ENCODE measurements at places on chromosomes 1 and 21.

DNA sequence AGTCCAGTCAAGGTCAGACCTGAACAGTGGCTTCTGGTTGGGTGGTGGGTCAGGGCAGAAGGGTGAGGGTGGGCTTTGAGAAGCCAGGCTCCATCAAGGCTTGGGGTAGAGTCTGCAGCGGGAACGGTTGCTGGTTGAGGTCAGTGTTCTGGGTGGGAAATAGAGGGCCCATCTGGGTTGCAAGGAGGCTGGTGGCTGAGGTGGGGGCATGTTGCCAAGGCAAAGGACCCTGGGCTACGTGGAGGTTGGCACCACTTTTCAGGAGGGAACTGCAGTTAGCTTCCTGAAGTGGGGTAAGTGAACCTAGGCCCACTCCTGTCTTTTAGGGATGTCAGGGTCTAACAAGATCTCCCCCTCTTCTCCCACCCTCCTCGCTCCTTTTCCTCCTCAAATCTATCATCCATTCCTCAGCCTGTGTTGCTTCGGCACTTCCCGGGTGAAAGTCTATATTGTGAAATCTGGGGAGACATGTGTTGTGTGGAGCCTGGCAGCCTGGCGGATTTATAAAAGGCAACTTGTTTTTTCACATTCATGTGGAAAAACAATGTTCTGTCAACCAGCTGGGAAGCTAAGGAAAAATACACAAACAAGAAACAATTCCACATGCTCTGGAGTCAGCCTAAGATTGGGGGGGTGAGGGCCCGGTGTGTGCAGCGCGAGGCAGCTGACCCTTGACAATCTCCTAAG lies 1.5 kb downstream of the IL22RA1 start:
- DNase-seq: no peak

GRCh38 chr1:153490272-153491051 lies 30.0 kb upstream of the S100A7 start:
- peak; percentile 91 for DNase-seq

GRCh38 chr1:217389895-217390294 lies 241.0 kb downstream of the GPATCH2 start:
- DNase-seq: no peak

GRCh38 chr1:232589812-232590743 lies 39.9 kb downstream of the SIPA1L2 start:
- DNase-seq: no peak

DNA sequence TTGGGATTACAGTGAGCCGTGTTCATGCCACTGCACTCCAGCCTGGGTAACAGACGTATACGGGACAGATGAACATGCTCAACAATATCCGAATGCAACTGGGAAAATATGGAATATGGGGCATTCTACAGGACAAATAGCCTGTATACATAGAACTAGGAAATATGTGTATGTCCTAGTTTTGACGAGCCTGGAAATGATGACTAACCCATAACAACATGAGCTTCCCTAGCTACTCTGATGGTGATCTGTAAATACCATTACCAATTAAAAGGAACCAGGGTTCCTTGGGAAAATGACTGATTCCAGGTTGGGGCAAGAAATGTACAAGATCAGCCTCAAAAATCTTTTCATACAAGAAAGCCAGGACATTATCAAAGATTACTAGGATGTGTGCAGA lies 42.8 kb upstream of the ARTN start:
- DNase-seq: no peak

- no peak for DNase-seq
Observed at GRCh38 chr1:211619033-211619996, 40.4 kb upstream of the SLC30A1 start.

GRCh38 chr1:162849711-162850110 lies 11.3 kb downstream of the CCDC190 start:
- DNase-seq: no peak

DNA sequence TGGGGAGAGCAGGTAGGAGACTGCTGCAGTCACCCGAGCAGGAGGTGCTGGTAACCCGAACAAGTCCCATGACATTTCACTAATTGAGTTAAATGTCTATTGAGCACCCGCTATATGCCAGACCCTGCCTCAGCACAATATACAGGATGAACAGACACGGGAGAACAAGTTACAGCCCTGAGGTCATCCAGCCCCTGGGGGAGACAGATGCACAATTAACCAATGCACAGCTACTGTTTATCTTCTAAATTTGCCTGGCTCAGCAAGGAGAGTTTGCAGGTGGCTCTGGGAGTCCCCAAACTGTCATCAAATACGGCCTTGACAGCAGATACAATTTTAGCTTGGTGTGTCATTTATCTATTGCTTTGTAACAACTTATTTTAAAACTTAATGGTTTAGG lies 18.1 kb downstream of the CITED4 start:
- DNase-seq: no peak

- peak; percentile 67 for DNase-seq
Observed at GRCh38 chr1:204647114-204647804, 38.3 kb downstream of the LRRN2 start.

DNA sequence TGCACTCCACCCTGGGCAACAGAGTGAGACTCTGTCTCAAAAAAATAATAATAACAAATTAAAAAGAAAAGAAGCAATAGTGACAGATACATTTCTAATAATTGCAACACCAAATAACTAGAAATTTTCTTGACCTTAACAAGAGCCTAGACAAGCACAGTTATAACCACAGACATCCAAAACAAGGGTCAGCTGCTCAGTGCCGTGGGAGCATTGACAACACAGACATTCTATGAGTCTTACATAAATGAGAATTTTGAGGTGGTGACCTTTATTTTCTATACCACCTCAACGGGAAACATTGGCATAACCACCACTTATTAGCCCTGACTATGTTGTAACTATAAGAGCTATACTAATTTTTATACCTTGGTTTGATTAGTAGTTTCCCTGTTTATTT lies 156.1 kb downstream of the NR5A2 start:
- peak; percentile 16 for DNase-seq

GRCh38 chr1:12618661-12618964 lies 603 bp upstream of the DHRS3 start:
- DNase-seq: no peak

DNA sequence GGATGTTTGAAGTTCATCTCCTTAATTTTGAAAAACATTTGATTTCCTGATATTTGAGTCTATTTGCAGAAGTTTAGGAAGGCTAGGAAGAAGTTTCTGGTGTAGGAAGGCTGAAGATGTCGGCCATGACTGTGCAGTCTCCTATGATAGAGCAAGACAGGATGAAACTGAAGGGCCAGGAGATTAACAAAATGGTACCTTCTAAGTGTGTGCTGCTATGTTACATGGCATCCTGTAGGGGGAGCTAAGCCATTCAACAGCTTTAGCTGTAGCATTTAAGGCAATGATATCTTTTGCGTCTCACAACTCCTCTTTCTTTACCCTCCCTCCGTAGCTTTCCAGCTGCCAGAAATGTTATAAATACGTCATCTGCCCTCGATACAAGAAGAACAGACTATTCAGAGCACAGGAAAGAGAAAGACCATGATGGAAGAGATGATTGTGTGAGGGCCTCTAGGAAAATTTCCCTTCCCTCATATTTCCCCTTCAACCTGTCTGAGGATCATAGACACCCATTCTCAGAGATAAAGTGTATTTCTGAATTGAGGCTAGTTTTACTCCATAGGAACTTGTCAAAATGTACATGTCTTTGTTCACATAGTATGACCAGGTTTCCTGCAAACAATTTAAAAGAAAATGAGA lies 61.1 kb downstream of the XCL1 start:
- no peak for DNase-seq

DNA sequence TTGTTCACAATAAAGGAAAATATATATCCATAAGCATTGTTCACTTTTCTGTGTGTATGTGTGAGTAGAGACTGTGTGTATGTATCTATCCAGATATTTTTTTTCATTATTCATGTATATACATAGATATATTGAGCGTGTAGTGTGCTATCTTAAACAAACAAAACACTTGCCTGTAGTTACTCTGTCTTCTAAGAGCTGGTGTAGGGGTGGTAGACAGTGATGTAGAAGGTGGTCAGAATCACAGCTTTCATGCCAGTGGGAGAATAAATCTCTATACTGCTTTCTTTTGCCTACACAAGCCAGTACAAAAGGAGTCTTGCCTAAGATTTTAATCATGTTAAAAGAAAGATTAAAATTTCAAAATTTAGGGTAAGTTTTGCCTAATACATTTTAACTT lies 122.0 kb downstream of the UCHL5 start:
- no peak for DNase-seq

DNA sequence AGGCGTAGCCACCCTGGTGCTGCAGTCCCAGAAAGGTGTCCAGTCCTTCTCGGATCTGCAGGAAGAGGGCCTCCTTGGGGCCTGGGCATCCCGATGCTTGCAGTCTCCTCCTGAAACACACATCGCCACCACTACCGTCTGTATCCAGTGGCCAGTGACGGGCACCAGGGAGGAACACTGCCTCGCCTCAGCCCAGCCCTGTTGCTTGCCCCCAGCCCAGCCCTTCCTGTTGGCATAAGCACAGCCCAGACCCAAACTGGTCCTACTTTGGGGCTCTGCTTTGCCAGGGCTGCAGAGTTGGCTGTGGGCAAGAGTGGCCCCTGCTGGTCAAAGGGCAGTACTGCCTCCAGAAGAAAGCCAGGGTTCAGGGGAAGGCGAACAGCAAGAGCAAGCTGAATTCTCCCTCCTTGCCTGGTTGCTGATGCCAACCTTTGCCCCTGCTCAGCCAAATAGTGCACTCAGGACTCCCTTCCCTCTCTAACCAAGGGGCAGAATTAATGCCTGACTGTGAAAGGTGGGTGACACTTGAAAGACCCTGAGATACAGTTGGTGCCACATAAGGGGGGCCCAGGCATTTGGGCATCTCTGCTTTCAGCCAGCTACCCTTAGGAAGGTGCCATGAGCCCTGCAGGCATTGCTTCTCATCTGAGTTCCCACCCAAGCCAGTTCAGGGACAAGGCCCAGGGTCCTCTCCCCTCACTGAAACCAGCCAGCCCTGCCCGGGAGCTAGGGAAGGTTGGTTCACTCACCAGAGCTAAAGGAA lies 11.1 kb upstream of the ARHGEF2 start:
- DNase-seq: peak; percentile 75

DNA sequence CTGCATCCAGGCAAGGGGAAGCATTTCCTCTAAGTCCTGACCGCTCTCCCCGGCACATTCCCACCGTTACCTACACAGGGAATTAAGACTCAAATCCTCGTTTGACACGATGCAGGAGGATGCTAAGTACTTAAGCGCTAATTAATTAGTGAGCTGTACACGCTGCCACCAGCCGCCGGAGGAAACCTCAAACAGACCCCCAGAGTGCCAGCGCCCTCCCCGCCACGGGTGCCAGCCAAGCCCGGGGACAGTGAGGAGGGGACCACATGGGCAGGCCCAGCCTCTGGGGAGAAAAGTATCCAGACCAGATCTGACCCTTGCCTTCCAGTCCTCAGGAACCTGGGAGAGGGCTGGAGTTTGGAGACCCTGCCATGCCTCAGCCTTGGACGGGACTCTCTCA lies 17.4 kb upstream of the CASZ1 start:
- no peak for DNase-seq

GRCh38 chr1:116826818-116827606 lies 72.8 kb downstream of the CD2 start:
- DNase-seq: no peak

- no peak for DNase-seq
Observed at GRCh38 chr1:246795906-246796694, 71.9 kb downstream of the SCCPDH start.

DNA sequence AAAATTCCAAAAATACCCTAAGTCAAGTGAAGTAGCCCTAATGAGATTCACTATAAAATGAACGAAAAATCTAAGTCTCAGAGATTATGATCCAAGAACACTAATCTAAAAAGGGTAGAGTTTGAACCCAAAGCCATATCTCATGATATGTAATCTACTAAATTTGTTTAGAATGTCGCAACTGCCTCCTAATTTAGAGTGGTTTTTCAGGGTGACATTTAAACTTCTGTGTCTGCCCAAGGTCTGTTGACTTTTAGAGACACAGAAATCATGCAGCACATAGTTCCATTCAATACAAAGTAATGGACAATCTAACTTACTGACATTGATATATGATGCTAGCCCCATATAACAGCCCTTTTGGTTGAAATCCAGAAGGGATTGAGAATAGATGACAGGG lies 28.9 kb downstream of the FMO3 start:
- no peak for DNase-seq

GRCh38 chr1:5410652-5411051 lies 581.6 kb downstream of the NPHP4 start:
- no peak for DNase-seq

DNA sequence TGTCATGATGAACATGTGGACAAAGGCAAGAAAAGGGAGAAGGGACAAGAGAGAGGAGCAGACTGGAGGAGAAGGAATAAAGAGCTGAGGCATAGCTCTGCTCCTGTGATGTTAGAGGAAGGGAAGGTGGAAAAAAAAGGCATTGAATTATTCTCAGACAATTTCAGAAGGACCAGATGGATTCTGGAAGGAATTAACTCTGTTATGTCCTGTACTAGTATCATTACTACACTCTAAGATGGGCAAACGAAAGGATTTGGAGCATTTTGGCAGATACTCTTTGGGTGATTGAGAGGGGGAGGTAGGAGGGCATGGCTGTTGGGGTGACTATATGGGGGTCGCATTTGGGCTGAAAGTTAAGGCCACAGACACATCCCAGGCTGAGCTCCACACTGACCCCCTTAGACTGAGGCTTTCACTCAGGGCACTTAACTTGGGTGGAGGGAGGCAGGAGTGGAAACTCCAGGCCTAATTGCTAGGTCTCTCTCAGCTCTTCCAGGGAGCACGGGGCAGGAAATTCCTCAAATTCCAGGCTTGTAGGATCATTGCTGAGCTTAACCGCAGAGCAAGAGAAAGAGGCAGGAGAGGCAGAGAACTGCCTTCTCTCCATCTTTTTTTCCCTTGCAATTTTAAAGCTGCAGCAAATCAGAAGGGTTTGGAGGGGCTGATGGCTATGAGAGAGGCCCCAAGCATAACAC lies 25.9 kb downstream of the KIRREL1 start:
- peak; percentile 97 for DNase-seq

- DNase-seq: no peak
Observed at GRCh38 chr1:201222125-201222524, 31.5 kb downstream of the IGFN1 start.

DNA sequence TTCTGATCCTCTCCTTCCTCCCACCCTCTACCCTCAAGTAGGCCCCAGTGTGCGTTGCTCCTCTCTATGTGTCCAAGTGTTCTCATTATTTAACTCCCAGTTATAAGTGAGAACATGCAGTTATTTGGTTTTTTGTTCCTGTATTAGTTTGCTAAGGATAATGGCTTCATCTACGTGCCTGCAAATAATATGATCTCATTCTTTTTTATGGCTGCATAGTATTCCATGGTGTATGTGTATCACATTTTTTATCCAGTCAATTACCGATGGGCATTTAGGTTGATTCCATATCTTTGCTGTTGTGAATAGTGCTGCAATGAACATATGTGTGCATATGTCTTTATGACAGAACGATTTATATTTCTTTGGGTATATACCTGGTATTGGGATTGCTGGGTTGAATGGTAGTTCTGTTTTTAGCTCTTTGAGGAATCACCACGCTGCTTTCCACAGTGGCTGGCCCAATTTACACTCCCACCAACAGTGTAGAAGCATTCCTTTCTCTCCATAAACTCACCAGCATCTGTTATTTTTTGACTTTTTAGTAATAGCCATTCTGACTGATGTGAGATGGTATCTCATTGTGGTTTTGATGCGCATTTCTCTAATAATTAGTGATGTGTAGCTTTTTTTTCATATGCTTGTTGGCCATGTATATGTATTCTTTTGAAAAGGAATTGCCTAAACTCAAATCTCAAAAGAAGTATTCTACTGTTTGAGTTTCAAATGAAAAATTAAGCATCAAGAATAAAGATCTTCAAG lies 116.9 kb downstream of the ETS2 start:
- peak; percentile 67 for DNase-seq
